Activated CD4-positive, alpha-beta T cell treated with anti-CD3 and anti-CD28 coated beads for 36 hours (primary cell): ENCODE measurements at places on chromosomes 3 and 15.

DNA sequence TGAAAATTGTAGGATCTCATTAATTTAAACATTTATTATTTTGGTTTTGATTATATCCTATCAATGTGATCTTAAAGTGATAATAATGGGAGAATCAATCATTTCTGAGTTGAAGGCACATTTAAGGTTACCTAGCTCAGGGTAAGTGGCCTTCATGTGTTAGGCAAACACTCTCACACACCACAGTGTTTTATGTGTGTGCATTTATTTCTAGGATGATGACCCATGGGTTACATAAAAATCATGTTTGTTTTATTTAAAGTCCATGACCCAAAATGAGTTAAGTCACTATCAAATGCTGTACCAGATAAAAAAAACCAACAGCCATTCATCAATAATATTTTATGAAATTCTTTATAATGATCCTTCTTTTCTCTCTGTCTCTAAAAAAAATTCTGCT lies 520.8 kb downstream of the GRM7 start:
- no peak for DNase-seq

DNA sequence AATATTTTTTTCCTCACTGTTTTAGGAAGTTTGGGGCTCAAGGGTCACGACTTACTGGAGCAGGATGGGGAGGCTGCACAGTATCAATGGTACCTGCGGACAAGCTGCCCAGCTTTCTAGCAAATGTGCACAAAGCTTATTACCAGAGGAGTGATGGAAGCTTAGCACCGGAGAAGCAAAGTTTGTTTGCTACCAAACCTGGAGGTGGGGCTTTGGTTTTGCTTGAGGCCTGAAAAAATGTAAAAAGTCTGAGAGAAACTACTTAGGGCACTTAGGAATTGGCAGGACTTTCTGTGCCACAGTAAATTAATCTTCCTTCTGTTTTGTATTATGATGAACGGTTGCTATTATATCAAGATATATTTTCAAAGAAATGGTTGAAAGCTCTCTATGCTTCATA lies 95.1 kb upstream of the FGF7 start:
- DNase-seq: no peak

- DNase-seq: no peak
Measured at GRCh38 chr15:100198442-100198841, 143.3 kb downstream of the ADAMTS17 start.

GRCh38 chr15:77627581-77627980 lies 5.1 kb downstream of the LINGO1 start:
- DNase-seq: no peak

- DNase-seq: no peak
Measured at GRCh38 chr3:33322412-33322811, 45.2 kb downstream of the FBXL2 start.

DNA sequence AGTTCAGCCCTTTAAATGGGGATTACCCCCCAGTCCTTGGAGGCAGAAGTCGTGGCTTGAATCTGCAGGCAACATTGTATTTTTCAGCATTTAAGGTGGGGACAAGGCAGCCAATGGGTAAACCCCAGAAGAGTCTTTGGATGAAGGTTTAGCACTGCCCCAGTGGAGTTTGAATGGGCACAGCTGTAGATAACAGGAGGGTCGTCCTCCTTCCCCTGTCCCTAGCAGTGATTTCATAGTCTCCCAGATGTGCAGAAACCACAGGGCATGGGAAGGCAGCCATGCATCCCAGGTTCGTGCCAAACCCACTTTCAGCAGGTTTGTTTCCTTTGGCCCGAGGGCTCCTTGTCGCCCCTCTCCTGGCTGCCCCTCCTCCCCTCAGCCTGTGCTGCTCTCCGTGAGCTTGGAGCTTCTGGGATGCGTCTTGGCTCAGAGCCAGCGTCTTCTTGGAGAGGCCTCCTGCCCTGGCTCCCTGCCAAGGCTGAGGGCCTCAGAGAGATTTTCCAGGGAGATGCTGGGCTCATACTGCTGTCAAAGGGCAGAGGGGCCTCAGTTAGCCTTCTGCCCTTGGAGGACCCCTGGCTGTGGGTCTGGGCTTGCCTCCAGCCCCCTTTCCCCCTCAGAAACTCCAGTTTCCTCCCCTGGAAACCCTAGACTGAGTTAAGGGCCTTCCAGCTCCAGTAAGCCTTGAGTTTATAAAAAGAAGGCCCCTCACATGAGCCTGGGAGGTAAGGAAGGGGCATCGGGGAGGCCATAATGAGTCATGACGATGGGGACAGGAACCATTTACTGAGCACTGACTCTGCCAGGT lies 48.9 kb upstream of the POLG start:
- DNase-seq: no peak

DNA sequence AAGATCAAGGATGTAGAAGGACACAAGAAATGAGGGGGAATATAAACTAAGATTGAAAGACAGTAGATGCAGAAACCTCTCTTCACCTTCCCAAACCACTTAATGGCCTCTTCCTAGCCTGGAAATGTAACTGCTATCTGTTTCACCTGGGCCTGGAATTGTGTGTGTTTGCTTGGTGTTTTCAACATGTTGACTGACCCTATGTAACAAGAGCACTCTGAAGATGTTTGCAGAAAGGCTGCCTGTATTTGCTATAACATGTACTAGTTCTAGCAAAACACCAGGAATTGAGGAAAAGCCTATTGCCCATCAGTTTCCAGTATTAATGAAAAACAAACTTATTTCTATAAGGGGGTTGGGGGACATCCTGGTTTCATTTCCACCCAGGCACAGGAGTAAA lies 248.3 kb downstream of the WDR72 start:
- no peak for DNase-seq

DNA sequence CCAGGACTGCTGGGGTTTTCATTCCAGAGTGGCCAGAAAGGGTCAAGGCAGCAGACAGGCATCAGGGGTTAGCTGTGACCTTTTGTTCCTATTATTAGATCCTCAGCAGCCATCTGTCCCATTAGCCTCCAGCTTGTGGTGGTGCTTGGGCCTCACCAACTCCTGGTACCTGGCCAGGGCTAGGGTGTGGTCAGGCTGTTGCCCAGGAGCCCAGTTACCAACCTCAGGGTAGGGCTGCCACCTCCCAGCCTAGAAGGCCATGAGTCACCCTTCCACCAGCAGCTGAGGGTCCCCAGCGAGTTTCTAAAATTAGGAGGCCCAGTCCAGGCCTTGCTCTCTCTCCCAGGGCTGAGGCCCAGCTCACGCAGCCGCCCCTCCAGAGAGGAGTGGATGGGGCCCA lies 12.2 kb downstream of the TMEM43 start:
- no peak for DNase-seq

DNA sequence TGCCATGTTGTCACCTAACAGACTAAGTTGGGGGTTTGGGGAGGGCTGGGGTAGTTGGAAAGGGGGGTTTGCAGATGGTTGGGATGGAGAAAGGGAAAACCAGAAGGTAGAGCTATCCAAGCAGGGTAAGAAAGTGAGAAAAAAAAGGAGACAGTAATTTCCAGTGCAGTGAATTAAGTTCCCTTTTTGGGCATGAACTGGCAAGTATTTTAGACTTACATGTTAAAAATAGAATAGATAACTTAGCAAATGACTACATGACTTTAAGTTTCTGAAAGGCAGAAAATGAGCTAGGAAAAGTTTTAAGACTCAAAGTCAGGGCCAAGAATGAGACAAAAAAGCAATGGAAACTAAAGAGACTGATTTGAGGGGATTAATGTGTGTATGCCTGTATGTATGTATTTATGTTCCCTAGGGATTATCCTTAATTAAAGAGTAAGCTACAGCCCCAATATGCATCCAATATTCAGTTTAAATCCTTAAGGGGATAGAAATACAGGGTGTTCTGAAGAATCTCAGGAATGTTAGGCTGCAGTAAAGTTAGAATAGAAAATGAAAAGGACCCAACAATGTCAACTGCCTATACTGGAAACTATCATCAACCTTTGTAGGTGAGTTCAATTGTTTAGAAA lies 285.2 kb upstream of the MME start:
- DNase-seq: no peak

DNA sequence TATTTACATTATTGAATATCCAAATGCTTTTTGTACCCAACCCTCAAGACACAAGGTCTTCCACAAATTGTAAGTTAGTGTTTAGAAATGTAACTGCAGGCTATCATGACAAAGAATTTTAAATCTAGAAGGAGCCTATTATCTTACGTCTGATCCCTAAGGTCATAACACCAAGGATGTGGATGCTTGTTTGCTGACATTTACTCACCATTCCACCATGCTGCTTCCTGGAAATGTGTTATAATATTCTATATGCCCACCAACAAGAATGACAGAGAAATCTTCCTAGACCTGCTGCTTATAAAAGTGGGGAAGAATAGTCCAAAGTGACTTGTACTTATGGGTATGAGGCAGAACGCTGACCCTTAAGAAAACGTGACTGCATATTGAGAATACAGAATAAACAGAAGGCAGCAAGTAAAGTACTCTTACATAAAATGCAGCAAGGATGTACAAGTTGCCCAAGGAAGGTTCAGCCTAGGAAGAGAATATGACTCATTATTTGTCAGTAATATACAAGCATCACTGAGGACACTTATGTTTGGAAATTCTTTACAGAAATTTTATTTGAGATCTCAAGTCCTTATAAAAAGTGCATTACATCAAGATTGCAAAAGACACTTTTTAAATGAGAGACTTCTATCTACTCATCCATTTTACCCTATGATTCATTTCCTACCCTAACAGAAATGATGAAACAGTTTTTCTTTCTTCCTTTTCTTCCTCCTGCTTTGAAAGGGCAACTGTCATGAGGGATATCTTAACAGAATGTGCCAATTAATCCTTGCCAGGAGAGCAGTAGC lies 59.6 kb downstream of the ESYT3 start:
- DNase-seq: no peak

DNA sequence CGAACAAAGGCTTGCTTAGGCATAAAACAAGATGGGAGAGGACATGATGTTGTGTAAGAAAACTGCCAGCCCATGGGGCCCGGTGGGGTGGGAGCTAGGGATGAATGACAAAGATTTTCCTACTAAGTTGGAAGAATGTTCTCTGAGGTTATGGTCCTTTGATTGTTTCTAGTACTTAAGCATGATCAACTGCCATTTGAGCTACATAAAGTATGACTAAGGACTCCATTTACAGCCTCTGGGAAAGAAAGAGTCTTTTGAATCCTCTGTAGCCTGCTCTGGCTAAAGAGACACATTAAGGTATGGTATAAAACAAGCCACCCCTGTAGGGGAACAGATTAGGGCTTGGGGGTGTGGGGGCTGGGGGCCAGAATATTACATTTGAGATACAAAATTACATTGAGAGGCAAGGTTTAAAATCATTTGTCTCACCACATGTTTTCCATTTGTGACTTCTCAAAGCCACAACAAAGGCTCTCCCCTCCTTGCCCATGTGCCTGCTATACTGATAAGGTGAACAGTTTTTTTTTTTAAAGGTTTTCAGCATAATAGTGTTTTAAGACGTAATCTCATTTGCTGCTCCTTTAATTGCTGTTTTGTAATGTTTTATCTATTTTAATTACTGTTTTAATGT lies 323.4 kb downstream of the CHST2 start:
- no peak for DNase-seq
